ENCODE measurements at places on chromosomes 4 and X.

- no peak for DNase-seq
Observed at GRCh38 chr4:140556372-140557085, 12.2 kb downstream of the UCP1 start.

DNA sequence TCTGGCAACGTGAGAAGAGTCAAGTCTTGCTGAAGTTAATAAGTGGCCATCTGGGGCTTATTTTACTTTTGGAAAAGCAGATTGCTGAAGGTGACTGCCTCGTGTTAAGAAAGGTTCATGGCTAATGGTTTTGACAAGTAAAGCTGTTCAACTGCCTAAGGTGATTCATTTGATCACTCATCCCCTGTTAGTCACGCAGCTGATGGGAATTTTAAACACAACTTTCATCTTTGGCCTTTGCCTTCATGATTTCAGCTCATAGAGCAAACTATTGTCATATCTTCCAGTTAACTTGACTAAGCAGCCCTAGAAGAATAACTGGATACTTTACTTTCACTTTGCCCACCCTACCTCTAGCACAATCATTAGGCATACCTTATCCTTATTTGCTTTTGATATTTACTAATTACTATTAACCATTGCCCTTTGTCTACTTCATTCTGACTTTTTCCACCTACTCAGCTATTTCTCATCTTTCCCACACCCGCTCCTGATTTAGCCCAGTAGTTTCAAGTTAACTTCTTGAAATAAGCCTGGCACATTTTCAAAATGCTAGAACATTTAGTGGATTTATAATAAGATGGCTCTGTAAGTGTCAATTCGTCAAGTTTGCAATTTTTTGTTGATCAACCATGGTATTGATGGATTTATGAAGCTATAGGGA lies 170.6 kb upstream of the S100G start:
- DNase-seq, result peak; percentile 86

DNA sequence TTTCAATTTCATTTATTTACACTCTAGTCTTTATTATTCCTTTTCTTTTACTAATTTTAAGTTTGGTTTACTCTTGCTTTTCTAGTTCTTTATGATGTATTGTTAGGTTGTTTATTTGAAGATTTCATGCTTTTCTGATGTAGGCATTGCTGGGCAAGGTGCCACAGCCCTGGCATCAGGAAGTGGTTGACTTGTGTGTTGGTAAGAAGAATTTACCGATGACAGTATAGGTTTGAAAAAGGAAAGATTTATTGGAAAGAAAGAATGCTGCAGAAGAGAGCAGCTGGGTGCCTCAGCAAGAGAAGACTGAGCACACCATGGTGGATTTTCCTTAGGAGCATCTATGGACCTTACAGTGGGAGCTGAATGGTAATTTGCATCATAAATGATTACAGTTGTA lies 153.2 kb downstream of the KLF8 start:
- DNase-seq, result no peak

DNA sequence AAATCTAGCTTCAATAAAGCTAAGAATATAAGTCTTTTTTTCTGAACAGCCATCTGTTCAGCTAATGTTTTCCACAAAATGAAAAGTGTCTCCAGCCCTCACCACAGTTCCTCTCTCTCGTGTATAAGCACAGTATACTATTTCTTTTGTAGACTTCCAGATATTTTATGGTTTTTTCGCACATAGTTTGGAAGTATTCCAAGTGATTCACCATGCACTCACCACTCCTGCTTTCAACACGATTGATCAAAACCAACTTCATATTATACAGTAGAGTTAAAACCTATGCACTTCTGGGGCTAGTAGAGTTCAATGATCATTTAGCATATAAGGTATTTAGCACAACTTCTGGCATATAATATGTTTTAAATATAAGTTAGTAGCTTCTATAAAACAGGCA lies 105.8 kb upstream of the DCAF12L1 start:
- DNase-seq, result no peak

GRCh38 chr4:163818673-163819072 lies 324.2 kb downstream of the TMA16 start:
- no peak for DNase-seq

DNA sequence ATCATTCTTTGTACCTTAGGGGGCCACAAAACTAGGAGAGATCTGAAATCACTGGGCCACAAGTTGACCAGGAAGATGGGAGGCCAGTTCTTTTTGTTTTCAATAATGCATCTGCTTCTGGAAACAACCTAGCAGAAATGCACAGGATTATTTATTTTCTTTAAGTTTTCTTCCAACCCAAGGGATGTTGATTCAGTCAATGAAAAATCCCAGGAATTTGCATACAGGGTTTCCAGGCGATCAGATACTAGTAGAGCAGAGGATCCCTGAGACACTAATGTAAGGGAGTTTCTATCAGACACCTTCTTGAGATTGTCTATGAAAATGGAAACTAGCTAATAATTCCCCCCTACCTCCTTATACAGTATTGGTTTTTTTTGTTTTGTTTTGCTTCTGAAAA lies 7.4 kb downstream of the ATOH1 start:
- no peak for DNase-seq

DNA sequence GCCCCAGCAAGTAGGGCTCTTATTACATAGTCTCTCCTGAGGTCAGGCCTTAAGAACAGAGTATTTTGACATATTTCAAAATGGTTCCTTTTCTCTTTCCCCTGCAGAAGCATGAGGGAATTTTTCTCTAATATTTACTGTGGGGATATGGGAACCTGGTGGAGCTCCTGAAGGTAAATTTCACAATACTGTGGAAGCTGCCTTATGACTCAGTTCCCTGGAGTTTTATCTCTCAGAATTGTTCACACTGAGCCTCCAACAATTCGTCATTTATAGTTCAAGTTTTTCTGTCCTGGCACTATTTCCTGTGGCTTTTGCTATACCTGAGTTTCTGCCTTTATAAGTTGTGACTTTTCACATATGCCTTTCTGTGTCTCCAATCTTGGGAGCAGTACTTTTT lies 607.2 kb upstream of the NDST4 start:
- no peak for DNase-seq
